RWPE1 (cell line): ENCODE measurements at places on chromosomes 7 and 10.

DNA sequence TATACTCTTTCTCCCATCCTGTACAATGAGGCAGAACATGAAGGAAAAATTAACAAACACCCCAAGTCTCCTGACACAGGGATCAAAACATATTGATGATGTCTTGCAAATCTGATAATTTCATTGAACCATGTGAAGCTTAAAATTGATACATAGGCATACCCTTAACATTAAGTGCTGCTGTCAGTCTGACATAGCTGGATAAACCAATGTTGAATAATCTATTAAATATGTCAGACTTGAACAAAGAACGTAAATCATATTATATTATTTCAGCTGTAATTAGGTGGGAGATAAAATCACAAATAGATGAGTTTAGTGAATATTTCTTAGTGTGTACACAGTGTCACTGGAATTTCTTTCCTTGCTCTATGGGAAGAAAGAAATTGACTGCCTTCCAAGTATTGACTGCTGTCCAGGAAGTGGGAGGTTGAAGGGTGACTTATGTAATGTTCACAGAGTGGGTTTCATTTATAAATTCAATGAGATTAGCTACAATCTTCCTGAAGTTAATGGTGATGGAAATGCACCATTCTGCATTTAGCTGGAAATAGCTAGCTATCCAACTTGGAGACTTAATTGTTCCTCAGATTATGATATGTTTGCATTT is 170.8 kb downstream of the AUTS2 start:
- DNase-seq, result no peak

- no peak for DNase-seq
Measured at GRCh38 chr7:74290553-74290950, 1.3 kb downstream of the CLIP2 start.

DNA sequence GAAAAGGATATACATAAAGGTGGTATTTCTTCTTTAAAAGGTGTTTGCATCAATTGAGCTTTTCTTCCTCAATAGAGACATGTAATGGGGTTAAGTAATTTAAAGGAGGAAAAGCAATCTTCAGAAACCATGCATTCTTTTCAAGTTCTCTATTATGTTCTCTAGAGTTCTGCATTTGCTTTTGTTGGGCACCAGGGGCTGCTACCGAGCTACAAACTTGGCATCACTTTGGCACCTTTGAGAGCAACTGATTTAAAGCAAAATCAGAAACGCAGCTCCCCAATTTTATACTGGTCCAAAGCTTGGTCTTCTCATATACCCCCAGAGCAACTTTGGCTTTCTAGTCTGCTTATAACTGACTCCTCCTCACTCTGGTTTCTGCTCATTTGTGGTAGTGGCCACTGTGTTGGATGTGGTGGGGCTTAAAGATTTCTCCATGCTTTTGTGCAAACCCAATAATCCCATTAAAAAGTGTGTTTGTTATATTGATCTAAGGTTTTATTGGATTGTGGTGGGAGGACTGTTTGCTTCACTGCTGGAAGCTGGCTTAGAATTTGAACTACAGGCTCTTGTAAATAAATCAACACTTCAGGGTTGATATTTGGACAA is 712.1 kb downstream of the PHTF2 start:
- peak; percentile 36 for DNase-seq

DNA sequence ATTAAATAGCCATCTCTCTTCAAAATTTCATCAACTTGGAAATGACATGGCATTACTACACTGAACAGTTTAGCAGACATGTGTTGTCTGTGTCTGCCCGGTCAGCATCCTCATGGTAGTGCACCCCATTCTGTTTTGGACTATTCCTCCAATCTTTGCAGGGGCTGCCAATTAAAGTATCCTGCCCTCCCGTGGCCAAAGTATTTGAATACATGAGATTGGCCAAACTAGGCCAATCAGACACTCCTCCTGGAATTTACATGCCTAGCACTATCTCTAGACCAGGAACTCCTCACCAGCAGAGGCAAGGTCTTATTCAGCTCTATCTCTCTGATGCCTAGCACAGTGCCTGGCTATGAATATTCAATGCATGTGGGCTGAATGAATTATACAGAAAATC is 4.4 kb downstream of the SHTN1 start:
- DNase-seq, result no peak

GRCh38 chr10:100978121-100978900 is 9.0 kb downstream of the MRPL43 start:
- DNase-seq, result no peak

DNA sequence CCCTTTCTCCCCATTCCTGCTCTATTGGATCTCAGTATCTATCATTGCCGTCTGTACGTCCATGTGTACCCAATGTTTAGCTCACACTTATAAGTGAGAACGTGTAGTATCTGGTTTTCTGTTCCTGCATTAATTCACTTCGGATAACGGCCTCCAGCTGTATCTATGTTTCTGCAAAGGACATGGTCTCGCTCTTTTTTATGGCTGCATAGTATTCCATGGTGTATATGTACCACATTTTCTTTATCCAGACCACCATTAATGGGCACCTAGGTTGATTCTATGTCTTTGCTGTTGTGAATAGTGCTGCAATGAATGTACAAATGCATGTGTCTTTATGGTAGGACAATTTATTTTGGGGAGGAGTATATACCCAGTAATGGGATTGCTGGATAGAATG is 94.4 kb upstream of the MPP7 start:
- no peak for DNase-seq

DNA sequence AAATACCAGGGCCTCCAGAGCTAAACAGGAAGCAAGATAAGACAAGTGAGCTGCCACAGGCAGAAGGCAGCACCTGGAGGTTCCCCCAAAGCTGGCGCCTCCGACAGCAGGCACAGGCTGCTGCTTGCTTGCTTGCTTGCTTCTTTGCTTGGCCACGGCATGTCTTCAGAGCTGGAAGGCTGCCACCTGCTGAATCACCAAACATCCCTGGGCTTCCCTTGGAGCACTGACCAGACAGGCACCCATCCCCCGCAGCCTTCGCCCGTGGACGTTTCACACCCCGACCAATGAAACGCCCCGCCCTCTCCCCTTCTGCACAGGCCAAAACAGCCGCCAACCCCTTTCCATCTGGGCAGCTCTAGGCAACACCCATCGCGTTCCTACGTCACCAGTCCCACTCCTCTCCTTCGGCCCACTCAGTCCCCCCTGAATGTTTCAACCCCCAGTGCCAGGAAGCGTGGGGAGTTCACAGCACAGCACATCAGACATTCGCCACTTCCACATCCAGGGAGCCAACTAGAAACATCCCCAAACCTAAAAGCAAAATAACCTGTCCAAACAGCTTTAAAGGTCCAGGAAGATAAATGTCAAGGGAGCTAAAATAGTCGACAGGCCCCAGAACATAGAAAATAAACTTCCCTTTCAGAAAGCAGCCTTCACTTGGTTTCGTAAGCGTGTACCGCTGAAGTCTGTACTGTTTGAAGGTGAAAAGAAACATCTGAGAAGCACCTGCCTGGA is 1.6 kb downstream of the SGMS1 start:
- DNase-seq, result peak; percentile 90

- no peak for DNase-seq
Measured at GRCh38 chr10:132554991-132555647, 17.5 kb downstream of the INPP5A start.

DNA sequence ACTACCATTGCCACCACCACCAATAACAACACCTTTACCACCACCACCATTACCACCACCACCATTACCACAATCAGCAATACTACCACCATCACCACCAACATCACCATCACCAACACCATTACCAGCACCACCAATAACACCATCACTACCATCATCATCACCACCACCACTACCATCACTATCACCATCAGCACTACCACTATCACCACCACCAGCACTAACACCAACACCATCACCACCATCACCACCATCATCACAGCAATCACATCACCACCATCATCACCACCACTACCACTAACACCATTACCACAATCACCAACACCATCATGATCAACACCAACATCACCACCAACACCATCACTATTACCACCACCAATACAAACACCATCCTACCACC is 249.5 kb downstream of the GRID1 start:
- no peak for DNase-seq

GRCh38 chr10:10846504-10846900 is 171.2 kb upstream of the CELF2 start:
- no peak for DNase-seq

- no peak for DNase-seq
Measured at GRCh38 chr10:88994019-88994418, 3.4 kb downstream of the FAS start.

DNA sequence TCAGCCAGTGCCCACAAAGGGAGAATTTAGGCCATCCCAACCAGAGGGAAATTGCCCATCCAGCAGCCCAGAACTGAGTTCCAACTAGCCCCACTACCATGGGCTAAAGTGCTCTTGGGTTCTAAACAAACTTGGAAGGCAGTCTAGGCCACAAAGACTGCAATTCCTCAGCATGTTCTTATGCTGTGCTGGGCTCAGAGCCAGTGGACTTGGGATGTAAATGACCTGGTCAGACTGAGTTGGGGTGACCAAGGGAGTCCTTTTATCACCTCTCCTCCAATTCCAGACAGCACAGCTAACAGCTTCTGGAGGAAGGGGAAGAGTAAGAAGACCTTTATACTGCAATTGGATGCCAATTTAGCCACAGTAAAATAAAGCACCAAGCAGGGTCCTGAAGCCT is 607.2 kb upstream of the KCND2 start:
- DNase-seq, result no peak

DNA sequence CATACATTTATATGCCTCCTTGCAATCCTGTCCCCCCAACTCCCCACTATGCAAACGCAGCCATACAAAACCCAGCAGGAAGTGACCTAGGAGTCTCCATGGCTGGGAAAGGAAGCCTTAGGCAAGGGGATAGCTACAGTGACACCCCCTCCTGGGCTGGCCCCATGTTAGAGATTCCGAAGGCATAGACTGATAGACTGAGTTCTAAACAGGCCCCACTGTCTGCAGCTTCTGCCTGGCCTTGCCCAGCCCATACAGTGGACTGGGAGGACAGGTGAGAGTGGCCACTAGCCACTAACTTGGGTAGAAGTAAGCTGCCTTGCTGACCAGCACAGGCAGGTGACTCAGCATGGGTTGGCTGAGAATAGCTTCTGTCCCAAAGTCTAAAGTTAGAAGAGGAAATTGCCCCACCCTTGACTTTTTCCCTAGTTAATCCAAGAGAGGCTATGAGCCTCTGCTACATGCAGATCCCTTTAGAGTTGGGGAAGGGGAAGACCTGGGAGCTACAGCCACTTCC is 106.3 kb downstream of the C10orf105 start:
- no peak for DNase-seq

DNA sequence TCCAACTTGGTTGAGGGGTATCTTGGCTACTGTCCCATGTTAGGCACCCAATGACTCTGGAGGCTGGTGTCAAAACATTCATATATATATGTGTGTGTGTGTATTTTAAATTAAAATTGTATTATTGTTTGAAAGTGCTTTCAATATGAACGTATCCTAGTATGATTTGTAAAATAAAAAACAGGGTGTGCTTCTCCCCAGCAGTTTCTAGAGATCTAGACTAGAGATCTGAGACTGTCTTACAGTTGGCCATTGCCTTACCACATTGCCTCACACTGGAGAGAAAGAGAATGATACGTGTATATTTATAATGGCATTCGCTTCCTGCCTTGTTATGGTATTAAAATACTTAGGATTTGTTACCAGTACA is 1.2 kb downstream of the BAG3 start:
- DNase-seq, result peak; percentile 65

GRCh38 chr10:35492386-35493195 is 112.5 kb upstream of the GJD4 start:
- DNase-seq, result peak; percentile 66

GRCh38 chr10:17430647-17431355 is 23.6 kb downstream of the ST8SIA6 start:
- DNase-seq, result peak; percentile 56

GRCh38 chr7:67588631-67589030 is 592.0 kb downstream of the TYW1 start:
- DNase-seq, result no peak

- DNase-seq, result no peak
Measured at GRCh38 chr7:1400371-1400770, 58.9 kb downstream of the MICALL2 start.

DNA sequence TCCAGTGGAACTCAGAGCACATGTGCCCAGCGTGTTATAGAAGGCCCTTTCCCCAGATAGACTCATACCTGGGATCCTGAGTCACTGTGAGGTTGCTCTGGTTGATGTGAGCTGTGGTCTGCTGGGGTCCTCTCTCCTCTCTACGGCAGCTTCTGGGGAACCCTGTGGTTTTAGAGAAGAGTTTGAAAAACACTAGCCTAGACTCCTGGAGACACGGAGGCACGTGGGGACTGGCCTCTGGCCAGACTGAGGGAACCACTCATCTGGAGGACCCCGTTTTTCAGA is 10.3 kb downstream of the ZNF775 start:
- DNase-seq, result no peak

DNA sequence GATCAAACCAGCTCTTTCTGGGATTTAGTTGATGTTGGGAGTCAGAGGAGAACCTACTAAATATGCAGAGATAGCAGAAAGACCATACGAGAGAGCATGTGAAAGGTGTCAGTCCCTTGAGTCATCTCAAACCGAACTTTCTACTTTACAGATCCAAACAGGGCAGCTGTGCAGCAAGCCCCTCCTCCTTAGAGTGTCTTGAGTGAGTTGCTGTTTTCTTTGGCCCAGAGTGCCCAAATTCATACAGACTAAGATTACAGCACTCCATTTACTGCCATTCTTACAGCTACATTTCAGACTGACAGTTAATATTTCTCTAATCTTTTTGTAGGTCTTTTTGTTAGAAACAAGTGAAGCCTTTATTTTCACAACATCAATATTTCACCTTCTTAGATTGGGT is 53.4 kb downstream of the NRCAM start:
- no peak for DNase-seq

DNA sequence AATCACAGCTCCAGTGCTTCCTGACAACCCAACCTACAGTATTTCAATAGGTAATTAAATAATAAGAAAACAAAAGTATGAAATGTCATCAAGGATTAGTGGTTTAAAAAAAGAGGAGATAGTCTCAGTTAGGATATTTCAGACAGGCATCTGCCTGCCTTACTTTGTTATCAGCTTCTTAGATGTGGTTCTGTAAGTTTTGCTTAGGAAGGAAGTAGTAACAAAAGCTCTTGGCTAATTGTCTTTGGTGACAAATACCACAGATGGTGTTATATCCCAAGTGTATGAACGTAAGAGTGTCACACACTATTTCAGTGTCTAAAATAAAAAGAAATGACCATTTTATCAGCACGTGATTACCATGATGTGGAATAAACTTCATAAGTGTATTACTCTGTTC is 9.8 kb upstream of the ACTA2 start:
- DNase-seq, result no peak

- DNase-seq, result no peak
Measured at GRCh38 chr10:76085002-76085816, 653.8 kb downstream of the LRMDA start.

GRCh38 chr7:144407266-144407931 is 3.9 kb upstream of the NOBOX start:
- DNase-seq, result peak; percentile 59

- DNase-seq, result no peak
Measured at GRCh38 chr7:6121141-6121540, 90.0 kb downstream of the ANKRD61 start.

- DNase-seq, result no peak
Measured at GRCh38 chr10:124073978-124074377, 19.4 kb downstream of the CHST15 start.
